ENCODE measurements at places on chromosomes 11 and 22.

- DNase-seq: no peak
Measured at GRCh38 chr22:29374401-29374800, 14.0 kb downstream of the AP1B1 start.

GRCh38 chr11:2213384-2213842, 41.8 kb upstream of the TH start:
- no peak for DNase-seq

DNA sequence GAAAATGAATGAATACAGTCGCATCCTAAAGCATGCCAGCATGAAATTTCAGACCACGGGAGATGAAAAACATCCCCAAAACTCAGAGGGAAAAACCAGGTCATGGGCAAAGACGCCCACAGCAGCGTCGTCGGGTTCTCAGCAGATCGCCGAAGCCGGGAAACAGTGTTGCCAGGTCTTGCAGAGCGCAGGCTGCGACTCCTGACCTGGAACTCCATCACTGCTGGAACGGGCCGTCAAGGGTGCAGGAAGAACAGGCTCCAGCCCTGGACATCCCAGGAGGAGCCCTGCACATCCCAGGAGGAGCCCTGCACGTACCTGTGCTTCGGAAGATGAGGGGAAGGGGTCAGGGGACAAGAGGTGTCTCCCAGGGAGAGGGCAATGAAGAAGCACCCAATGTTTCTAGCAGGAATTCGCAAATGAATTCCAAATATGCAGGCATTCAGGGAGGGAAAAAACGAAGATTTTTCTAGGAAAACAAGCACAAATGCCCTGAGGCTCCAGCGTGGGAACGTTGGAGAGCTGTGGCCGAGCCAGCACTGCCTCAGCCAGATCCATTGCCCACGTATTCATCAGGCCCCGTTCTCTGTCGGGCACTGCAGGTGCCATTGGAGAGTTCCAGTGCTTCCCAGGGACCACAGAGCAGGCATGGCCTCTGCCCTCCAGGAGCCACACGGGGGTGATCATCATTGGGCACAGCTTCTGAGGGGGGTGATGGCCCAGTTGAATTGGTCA, 1110.4 kb downstream of the BRD1 start:
- no peak for DNase-seq

DNA sequence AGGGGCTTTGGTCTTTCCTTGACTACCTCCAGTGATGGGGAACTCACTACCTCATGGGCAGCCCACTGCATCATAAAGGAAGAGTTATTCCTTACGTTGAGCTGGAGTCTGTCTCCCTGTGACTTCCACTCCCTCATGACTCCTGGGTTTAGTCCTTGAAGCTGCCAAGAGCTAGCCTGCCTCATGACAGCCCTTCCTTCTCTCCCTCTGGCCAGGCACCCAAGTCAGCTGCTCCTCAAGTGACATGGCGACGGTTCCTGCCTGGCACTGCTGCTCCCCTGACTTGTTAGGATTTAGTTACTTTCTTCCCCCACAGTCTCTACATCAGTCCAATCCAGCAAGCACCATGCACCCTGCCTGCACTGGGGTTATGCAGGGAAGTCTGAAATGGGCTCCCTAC, 196.1 kb upstream of the TBCEL start:
- DNase-seq: no peak

DNA sequence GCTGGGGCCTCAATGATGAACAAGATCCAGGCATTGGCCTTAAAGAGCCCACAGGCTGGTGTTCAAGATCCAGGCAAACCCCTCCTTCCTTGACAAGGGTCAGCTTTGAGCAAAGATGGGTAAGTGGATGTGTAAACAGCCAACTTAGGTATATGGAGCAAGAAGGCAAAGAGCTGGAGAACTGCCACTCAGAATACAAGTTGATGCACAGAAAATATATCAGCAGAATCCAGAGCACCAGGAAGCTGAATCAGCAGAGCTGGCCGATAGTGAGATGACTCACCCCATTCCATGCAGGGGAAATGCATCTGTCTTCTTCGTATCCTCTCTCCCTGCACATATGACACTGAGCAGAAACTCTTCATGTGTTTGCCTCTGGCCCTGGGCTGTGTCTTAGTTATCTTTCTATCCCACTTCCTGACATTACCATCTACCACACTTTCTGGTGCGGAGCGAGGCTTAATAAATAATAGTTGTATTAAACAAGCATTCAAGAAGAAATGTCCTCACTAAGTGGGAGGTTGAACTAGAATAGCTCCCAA, 57.8 kb downstream of the ENDOD1 start:
- DNase-seq: peak; percentile 61

DNA sequence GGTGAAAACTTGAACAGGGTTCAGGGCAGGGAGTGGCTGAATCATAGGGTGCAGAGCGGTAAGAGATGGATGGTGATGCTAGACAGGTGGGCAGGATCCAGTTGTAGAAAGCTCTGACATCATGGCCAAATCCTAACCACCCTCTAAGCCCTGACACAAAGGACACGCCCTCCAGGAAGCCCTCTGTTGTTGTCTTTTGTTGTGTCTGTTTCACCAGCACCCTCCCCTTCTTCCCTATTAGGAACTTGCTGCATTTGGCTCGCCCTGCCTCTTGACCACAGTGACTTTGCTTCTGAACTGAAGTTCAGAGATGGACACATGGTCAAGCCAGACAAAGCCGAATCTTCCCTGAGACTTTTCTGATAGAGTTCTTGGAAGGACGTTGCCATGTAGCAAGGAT, 14.2 kb upstream of the APOL6 start:
- no peak for DNase-seq

- DNase-seq: no peak
Measured at GRCh38 chr11:76669901-76670484, 554 bp downstream of the LRRC32 start.

DNA sequence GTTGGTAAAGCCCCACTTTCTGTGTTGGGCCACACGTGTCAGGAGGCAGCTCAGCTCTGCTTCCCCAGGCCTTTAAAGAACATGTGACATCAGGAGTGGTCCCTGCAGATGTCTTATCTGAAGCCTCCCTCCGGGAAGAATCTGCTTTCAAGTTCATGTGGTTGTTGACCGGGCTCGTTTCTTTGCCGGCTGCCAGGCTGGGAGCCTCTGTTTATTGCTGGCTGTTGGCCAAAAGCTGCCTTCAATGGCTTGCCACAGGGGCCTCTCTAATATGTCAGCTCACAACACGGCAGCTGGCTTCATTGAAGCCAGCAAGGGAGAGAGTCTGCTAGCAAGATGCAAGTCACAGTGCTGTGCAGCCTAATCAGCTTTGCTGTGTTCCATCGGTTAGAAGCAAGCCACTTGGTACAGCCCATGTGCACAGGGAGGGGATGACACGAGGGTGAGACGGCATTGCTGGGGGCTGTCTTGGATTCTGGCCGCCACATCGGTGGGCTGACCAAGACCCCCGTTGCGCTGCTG, 14.6 kb downstream of the MRGPRF start:
- DNase-seq: peak; percentile 83

Measured in SK-N-DZ (cell line).